ENCODE measurements at places on chromosomes 1 and 21. TPM values are rescaled to one million over a fixed set of nuclear protein-coding genes. Genes with fewer than 3 reads are reported as not detected.

DNA sequence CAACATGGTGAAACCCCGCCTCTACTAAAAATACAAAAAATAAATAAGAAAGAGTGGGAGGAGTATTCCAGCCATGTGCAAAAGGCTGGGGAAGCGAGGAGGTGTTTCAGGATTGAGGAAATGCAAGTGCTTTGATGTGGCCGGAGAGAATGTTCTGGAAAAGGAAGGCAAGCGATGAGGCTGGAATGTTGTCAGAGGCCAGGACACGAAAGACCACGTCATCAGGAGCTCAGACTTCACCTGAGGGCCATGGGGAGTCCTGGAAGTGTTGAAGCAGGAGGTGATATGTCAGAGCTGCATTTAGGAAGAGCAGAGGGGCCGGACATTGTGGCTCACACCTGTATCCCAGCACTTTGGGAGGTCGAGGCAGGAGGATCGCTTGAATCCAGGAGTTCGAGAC, 10.9 kb upstream of the THEMIS2 start:
- DNase-seq, result no peak
- no peak overlapping the region for H3K4me3 ChIP-seq
- no peaks in the 10 kb centered on the region for H3K4me1 ChIP-seq
- no peaks in the 10 kb centered on the region for H3K27me3 ChIP-seq

GRCh38 chr1:47507881-47508701, 70.2 kb downstream of the FOXD2 start:
- DNase-seq, result peak; percentile 62
- H3K27ac ChIP-seq, result no peak overlapping the region
- peaks cover 3% of the 10 kb centered on the region for H3K4me1 ChIP-seq
- peaks cover 93% of the 10 kb centered on the region for H3K27me3 ChIP-seq
- peak overlapping the region; percentile 37 for H3K4me3 ChIP-seq
- H3K36me3 ChIP-seq, result no peaks in the 10 kb centered on the region

DNA sequence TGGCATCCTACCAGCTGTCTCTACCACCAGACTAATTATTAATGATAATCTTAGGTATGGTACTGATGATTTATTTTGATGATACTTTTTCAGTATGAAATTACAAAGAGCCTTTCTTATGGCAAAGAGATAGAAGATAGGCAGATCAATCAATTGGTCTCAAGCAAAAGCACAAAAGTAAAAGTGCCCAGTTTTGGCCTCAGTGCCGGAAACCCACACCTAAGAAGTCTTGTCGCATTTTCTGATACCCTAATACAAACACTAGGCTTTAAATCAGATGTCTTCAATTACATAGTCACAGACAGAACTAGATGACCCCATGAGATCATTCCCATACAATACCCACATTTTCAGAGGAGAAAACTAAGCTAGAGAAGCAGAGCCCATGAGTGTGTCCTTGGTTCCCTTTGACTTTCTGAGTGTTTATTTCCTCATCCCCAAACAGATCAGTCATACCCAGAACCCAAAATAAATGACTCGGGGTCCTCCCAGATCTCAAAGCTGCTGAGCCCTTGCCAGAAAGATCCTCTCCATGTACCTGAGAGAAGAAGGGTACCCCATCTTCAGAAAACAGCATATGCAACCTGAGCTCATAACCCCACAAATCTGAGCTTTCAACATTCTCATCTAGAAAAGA, 7.7 kb downstream of the ITPKB start:
- no peaks in the 10 kb centered on the region for H3K36me3 ChIP-seq
- no peak for DNase-seq
- no peak overlapping the region for H3K4me3 ChIP-seq
- no peak overlapping the region for H3K27ac ChIP-seq
- peaks cover 26% of the 10 kb centered on the region for H3K27me3 ChIP-seq

DNA sequence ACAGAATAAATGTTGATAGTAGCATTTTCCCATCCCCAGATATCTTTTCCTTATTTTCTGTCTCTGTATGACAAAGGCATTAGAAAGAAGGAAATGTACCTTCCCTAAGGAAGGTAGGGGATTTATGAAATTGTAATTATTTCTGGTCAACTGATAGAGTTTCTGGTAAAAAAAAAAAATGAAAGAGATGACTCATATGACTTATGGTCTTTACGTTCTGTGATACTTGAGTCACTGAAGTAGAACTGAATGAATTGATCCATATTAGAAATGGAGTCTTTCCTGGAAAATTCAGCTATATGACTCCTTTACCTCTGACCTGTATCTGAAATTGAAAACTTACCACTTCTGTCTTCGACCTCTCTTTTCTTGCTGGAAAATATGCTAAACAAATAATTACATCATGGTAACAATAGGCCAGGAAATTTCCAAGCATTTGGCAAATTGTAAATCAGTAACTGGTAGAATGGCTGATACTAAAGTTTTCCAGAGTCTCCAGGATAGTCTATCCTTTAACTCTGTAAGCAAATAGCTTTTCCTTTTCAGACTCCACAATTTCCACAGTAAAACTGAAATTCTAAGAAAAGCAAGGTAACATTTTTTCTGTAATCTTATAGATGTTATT, 364.3 kb upstream of the PTBP2 start:
- no peak overlapping the region for H3K4me3 ChIP-seq
- H3K36me3 ChIP-seq, result no peaks in the 10 kb centered on the region
- H3K4me1 ChIP-seq, result no peaks in the 10 kb centered on the region
- no peak overlapping the region for H3K27ac ChIP-seq
- H3K27me3 ChIP-seq, result no peaks in the 10 kb centered on the region

Gene SMIM1
- total RNA-seq, result 28.4 TPM

Gene CNR2
- total RNA-seq, result not detected
